ENCODE measurements at places on chromosomes 2 and 18. TPM values are rescaled to one million over a fixed set of nuclear protein-coding genes. Genes with fewer than 3 reads are reported as not detected.
A peak's percentile ranks its signal among the peaks of the same experiment; 100 is the strongest.

NTSR2 gene
- total RNA-seq = not detected

ST6GAL2 gene
- 0.37 TPM for total RNA-seq

GRCh38 chr2:117770730-117771129 lies 43.8 kb upstream of the DDX18 start:
- DNase-seq = no peak

DNA sequence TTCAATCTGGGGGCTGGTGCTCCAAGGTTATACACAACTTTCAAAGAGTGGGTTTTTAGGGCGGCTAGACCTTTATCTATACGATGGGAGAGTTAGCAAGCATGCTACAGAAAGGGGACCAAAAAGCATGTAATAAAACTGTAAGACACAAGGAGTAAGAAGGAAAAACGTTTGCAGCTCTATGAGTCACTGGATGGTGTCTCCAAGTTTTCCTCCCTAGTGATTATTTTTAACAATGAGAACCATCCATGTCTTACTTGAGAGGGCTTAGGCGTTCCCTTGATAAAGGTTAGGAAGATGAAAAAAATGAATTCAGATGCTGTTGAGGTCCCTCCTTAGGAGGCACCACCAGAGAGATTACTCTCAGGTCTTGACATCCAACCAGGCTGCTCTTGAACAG lies 75.9 kb downstream of the HRH4 start:
- no peak for DNase-seq

GRCh38 chr2:107663632-107664031 lies 163.1 kb upstream of the RGPD4 start:
- no peak for DNase-seq

GRCh38 chr2:201194097-201194496 lies 11.2 kb downstream of the CASP10 start:
- no peak for DNase-seq

- DNase-seq = peak; percentile 57
Measured at GRCh38 chr18:66560094-66560493, 43.8 kb downstream of the CDH19 start.

GRCh38 chr2:160139991-160140390 lies 60.1 kb downstream of the ITGB6 start:
- no peak for DNase-seq
